Activated CD8-positive, alpha-beta memory T cell treated with anti-CD3 and anti-CD28 coated beads, Interleukin-2, amount 50 U/mL, for 4 hours (primary cell): ENCODE measurements at places on chromosomes 4 and X.

- no peak for DNase-seq
These were observed 244.5 kb upstream of the SPANXN1 start for GRCh38 chrX:145002771-145003170.

GRCh38 chrX:79601341-79602131 is 234.4 kb upstream of the ITM2A start:
- DNase-seq: no peak

DNA sequence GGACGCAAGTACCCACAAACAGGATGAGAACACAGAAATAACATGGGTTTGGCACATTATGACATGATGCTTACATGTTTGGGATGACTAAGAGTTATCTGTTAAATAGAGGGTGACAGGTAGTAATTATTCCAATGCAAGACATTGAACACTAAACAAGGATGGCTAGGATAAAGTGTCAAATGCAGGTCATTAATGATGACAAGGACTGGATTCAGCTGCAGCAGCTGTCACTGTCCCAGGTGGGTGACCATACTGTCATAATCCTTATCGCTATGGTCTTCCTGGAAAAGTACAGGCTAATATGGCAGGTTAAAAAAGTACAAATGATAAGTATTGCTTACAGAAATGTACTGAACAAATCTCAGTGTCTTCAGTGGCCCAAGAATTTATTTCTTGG is 123.9 kb downstream of the ANTXR2 start:
- DNase-seq: no peak

GRCh38 chrX:1533058-1533457 is 3.9 kb downstream of the P2RY8 start:
- no peak for DNase-seq

DNA sequence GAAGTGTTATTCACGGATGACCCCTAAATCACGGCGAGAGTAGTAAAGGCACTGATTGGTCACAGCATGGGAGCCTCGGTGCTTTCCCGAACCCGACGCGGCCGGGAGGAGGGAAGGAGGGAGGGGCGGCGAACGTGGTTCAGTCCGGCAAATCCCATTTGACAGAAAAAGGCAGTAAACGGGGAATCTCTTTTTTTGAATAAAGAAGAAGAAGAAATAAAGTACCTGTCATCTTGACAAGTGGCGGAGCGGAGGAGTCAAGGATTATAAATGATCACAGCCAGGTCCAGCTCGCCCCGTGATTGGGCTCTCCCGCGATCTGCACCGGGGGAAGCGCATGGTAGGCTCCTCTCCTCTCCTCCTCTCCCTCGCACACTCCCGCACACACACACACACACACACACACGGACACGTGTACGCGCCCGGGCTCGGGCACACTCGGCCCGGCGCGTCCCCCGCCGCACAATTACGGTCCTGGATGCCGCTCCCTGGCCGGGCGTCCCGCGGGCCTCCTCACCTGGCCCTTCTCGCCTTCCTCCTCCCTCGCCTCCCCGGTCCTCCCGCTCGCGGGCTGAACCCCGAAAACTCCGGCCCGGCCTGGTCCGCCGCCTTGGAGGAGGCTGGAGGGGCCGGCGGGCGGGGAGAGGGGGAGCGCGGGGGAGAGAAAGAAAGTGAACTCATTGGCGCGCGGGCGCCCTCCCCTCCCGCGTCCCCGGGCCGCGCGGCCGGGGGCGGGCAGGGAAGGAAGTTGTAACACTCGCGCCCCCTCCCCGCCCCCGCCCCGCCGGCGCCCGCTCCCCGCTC is 99.2 kb upstream of the TENM3 start:
- no peak for DNase-seq

GRCh38 chrX:80511969-80512760 is 91.9 kb downstream of the TENT5D start:
- DNase-seq: no peak

- no peak for DNase-seq
These were observed 13.1 kb upstream of the NDST4 start for GRCh38 chr4:115126491-115126890.

- peak; percentile 14 for DNase-seq
These were observed 547 bp downstream of the GUCY1A1 start for GRCh38 chr4:155667222-155667567.

DNA sequence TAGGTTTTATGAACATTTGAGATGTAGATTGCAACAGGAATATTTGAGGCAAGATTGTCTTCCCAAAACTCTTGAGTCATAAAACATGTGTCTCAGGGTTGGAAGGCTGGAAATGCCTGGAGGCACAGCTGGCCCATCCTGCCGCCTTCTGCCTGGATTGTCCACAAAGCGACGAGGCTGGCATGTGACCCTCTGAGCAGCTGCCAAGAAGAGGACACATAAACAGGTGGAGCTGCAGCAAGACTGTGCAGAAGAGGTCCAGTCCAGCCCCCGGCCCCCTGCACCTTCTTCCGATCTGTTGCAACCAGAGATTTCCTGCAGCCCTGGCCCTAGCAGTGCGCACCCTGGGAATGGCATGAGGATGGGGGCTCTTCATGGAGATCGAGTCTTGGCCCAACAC is 101.9 kb upstream of the BCOR start:
- DNase-seq: no peak

DNA sequence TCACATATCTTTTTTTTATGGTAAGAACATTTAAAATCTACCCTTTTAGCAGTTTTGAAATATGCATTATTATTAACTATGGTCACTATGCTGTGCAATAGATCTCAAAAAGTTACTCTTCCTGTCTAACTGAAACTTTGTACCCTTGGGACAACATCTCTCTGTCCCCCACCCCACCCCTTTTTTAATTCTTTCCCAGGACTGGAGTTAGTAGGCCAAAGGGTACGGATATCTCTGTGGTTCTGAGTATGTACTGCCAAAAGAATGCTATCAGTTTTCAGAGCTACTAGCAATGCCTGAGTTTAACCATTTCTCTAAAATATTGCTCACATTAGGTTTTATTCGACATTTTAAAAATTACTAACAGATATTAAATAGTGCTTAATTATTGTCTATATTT is 4.7 kb upstream of the FAM241A start:
- no peak for DNase-seq

- DNase-seq: no peak
These were observed 188.4 kb downstream of the SHROOM3 start for GRCh38 chr4:76623217-76624045.

- no peak for DNase-seq
These were observed 63.7 kb downstream of the HS3ST1 start for GRCh38 chr4:11365039-11365438.

- DNase-seq: no peak
These were observed 19.2 kb downstream of the PNMA6E start for GRCh38 chrX:153381684-153382532.

GRCh38 chr4:24965627-24966026 is 52.8 kb upstream of the CCDC149 start:
- no peak for DNase-seq

GRCh38 chr4:111282035-111282434 is 659.2 kb upstream of the PITX2 start:
- no peak for DNase-seq

DNA sequence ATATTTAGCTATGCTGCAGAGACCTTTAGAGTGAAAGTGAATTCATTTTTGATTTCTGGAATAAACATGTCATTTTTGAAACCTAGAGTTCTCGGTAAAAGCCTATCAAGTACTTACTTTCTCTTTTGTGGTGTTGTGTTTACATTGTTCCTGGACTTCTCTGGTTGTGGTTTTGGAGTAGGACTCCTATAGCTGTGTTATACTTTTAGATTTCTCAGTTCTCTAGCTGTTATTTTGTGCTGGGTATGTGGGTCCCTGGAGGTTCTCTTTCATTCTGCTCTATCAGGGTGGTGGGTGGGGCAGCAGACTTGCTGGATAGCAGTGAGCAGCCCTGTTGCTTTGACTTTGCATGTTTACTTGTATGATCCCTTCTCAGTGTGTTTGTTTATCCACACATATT is 25.6 kb upstream of the MSMO1 start:
- DNase-seq: no peak

GRCh38 chr4:67084783-67085182 is 460.5 kb downstream of the CENPC start:
- DNase-seq: no peak

GRCh38 chrX:104173841-104174240 is 7.6 kb downstream of the FAM199X start:
- no peak for DNase-seq

DNA sequence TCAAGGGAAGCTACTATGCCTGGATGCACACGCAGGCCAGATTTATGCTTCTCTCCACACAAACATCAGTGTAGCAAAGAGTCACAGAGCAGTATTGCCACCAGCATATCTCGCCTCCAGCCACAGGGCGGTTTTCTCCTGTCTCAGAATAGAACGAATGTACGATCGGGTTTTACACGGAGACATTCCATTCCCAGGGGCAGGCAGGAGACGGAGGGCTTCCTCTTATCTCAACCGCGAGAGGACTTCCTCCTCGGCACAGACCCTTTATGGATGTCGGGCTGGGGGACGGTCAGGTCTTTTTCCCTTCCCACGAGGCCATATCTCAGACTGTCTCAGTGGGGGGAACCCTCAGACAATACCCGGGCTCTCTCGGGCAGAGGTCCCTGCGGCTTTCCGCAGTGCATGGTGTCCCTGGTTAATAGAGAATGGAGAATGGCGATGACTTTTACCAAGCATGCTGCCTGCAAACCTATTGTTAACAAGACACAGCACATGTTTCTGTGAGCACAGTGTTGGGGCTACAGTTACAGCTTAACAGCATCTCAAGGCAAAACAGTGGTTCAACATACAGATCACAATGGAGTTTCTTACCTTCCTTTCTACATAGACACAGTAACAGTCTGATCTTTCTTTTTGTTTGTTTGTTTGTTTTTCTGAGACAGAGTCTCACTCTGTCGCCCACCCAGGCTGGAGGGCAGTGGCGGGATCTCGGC is 24.1 kb downstream of the CSF2RA start:
- DNase-seq: no peak

- no peak for DNase-seq
These were observed 10.4 kb downstream of the CCNI start for GRCh38 chr4:77065382-77065781.

DNA sequence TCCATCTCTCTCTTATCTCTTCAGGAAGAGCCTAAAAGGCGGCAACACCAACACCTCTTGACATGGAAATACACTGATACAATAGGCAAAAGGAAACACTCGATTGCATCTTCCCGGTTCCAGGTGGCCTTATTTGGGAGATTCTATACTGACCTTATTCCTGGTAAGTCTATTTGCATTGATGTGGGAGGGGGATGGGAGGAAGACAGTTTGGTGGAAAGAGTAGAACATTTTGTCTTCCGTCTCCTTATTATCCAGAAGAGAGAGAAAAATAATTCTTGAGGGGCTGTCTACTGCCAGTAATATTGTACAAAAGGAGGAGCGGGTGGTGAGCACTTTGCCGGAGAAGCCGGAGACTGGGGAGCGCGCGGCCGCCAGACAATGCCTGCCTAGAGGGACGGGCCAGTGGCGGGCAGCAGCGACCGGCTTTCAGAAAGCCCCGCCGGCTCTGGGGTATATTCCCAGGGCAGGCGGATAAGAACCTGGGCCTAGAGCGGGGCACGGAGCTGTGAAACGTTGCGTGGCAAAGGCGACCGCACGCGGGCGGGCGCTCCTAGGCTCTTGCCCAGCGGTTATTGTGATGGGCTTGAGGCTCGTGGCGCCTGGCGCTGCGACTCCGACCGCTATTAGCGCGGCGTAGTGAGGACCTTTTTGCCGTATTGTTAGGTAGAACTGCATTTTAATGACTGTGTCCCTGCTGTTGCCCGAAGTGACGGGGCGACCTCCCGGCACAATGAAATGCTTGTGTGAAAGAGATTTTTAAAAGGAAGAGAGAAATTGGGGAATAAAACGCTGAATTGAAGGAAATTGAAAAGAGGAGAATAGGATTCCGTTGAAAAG is 518 bp downstream of the PRDM8 start:
- no peak for DNase-seq

DNA sequence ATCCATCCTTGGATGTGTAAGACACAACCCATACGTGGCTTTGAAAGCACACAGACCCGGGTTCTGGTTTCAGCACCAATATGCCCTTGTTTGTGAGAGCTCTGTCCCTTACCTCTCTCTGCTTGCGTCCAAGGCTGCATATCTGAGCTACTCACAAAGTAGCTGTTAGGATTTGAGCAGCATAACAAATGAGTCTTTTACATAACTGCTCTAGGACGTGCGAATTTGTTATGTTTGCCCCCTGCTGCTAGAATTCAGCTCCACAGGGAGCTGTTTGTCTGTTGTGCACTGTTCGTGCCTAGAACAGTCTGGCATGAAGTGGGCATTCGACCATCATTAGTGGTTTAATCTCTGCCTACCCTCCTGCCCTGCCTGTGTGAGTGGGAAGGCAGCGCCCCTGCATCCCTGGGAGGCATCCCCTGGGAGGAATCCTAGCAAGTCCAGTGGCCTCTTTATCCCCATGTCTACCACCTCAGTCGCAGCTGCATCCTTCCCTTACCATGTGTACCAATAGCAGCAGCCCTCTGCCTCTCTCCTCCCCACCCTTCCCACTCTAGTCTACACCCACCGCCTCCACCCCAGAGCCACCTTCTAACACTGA is 42.1 kb downstream of the SLC2A9 start:
- no peak for DNase-seq

DNA sequence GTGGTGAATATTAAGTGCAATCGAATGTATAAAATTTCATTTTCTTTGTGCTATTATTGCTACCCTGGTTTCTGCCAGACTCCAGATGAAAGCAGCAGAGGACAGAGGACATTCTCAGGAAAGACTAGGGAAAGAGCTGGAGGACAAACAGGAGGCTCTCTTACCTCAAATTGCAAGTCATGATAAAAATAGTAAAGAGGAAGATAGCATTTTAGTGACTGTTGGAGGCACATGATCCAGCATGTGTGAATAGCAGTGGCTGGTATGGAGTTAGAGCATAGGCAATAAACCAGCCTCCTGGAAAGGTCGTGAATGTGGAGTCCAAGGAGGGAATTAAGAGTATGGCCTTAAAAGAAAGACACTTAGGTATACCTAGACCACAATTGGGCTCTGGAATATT is 1040.0 kb downstream of the STPG2 start:
- DNase-seq: no peak

DNA sequence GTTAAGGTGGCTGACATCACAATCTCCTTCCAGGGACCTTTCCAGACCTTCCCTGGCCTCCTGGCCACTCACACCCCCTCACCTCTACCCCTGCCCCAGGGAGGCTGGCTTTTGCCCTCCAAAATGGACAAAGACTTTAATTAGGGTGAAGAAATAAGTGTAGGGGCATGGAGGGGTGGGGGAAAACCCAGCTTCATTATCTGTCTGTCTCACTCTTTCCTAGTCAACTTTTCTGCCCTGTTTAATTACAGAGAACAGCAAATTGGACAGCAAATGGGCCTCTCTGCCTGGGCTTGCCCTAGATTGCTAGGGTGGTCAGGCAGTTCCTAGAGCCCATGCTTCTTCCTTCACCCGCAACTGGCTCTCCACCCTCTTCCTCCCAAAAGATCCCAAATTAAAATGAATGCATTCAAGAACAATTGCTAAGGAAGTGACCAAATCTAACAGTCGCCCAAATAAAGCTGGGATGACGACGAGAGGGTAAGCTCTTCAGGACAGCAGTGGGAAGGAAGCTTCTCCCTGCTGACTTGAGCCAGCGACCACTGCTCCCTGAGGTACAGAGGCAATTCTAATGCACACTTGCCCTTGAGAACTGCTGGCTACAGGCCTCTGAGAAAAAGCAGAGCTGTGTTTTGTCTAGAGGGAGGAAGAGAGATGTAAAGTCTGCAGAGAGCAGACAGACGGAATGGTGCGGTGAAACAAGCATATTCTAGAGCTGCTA is 12.4 kb downstream of the RAI2 start:
- DNase-seq: no peak

GRCh38 chrX:65598559-65599147 is 64.1 kb upstream of the LAS1L start:
- DNase-seq: no peak
